Stimulated activated CD8-positive, alpha-beta memory T cell treated with anti-CD3 and anti-CD28 coated beads, Interleukin-2, amount 100 ng/mL, for 48 hours (primary cell): ENCODE measurements at places on chromosomes 3 and 15.

GRCh38 chr3:116030131-116030850 is 407.0 kb downstream of the GAP43 start:
- no peak for DNase-seq

GRCh38 chr3:188524052-188524451 is 370.1 kb downstream of the LPP start:
- no peak for DNase-seq

GRCh38 chr3:23743141-23743784 is 62.5 kb upstream of the UBE2E1 start:
- no peak for DNase-seq

DNA sequence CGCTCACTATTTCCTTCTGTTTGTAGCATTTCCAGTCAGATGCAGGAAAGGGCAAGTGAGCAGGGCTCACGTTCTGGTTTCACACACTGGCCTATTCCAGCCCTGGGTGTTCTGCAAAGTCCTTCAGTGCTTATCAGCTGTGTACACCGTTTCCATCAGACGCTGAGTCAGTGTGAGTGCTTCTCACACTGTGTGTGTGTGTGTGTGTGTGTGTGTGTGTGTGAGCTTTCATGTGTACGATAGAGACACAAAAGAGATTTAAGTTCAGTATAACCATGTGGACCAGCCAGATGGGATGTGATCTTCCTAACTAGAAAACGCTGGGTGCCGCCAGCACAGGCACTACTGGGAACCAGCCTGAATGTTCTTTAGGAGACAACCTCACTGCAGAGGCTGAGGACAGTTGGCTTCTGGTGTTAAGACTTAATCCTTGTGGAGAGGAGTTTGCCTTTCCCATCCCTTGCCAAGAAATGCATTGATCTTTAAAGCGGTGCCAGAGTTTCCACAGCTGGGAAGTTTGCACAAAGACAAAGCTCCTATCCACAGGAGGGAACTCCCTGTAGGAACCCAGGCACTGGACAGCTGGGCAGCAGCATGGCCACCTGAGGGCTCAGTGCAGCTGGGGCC is 3.9 kb upstream of the CHSY1 start:
- DNase-seq, result no peak

DNA sequence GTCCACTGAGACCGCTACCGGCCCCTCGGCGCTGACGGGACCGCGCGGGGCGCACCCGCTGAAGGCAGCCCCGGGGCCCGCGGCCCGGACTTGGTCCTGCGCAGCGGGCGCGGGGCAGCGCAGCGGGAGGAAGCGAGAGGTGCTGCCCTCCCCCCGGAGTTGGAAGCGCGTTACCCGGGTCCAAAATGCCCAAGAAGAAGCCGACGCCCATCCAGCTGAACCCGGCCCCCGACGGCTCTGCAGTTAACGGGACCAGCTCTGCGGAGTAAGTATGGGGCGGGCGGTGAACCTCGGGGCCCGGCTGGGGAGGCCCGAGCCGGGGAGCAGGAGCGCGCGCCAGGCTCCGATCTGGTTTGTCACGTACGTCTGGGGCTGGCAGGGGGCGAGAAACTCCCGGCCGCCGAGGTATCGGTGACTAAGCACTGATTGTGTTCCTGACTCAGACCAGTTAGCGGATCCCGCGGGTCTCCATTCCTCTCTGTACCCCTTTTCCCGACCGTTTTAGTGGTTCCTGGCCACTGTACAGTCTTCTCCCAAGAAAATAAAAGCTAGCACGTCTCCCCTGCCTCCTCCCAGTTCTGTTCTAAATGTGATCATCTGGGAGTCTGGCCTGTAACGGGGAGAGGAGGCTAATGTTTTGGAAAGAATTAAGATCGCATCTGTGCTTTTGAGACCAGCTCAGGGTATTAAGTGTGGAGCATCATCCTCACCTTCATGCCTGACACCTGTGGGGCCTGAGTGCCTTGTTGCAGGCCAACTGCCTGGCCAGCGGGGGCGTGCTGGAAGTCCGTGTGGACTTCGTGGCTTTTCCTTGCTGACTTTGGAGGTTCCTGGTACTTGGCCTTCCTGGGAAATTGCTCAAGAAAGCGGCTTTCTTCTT is 691 bp downstream of the MAP2K1 start:
- DNase-seq, result peak; percentile 76

DNA sequence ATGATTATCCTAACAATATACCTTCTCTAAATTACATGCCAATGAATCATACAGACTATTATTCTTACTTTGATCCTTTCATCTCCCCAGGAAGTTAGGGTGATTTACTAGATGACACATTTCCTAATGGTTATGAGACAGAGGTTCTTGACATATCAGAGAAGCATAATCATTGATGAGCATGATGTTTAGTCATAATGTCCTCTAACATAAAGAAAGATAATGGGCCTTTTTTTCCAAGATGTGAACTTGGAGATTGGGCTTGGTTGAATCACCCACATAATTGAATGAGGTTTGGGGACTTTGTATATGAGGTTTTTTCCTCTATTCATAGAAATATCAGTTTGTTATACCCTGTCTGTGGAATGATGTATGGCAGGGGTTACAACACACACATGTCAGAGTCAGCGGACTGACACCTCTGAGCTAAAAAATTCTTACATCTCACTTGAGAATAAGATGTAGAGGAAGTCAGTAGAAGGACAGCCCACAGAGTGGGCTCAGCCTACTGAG is 69.7 kb upstream of the DCBLD2 start:
- no peak for DNase-seq

DNA sequence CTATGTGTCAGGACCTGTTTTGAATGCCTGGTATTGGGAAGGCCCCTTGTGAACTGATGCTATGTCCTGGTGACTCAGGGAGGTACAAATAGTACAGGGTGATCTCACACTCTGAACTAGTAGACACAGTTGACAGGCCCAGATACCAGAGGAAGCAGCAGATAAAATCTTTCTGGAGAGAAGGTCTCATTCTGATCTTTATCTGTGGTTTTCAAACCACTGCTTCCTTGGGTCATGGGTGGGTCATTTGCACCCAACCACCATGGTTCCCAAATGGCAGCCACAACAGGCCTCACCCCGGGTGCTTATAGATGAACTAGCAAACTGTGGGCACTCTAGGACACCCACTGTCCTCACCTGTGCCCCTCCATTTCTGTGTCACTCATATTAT is 43.4 kb downstream of the PXYLP1 start:
- no peak for DNase-seq

GRCh38 chr3:184031187-184031792 is at the start of gene HTR3D:
Gene HTR3D (plus strand): TSS chr3:184031742. CDS start chr3:184031742, 0 bp downstream.
- no peak for DNase-seq

GRCh38 chr3:156693166-156693565 is 18.8 kb downstream of the TIPARP start:
- DNase-seq, result no peak

DNA sequence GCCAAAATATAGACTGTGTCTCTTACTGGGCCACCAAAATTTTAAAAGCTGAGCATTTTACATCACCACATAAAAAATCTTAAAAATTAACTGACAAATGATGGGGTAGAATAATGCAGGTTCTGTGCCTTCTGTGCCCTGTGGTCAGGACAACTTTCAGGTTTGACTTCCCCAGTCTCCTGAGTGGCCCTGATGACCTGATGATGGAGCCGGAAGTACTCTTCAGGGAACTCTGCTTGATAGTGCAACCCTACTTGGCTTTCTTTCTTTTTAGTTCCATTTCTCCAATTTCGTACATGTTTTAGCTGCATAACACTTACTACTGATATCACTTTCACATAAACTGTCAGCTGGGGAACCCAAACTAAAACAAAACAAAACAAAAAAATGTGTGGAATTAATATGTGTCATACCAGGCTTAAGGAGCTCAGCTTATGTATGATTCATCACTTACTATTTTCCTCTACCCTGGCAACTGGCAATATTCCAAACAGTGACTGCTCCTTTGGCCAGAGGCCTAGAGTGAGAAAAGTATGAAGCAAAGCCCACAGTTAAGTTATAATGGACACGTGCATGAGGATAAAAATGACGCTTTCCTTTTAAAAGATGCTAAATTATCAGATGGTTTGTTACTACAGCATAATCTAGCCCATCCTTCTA is 194.3 kb downstream of the BCHE start:
- DNase-seq, result no peak

DNA sequence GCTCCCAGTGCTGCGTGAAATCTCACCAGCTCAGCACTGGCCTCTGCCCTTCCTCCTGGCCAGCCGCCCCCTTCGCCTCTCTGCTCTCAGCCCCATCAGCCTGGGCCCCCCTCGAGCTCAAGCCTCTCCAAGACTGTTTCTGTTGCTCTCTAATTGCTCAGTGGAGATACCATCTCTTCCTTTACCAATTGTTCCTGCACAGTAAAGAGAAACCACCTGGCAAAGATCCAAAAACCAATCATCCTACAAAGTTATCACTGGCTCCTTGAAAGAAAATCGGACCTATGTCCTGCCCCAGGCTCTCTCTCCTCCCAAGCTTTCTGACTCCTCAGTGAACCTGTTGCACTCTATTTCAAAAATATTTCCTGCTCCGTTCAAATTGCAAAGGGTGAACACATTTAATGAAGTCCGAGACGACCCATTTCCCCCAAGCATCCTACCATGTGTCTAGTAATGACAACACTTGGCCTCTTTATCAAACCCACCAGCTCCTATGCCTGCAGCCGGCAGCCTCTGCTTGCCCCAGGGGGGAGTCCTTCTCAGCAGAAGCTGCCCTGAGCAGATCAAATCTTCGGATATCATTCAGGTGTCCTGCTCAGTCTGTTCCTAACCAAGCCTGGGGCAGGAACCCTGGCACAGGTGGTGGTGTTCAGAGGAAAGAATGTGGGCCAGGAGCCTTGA is 53.7 kb upstream of the FAM174B start:
- DNase-seq, result no peak

DNA sequence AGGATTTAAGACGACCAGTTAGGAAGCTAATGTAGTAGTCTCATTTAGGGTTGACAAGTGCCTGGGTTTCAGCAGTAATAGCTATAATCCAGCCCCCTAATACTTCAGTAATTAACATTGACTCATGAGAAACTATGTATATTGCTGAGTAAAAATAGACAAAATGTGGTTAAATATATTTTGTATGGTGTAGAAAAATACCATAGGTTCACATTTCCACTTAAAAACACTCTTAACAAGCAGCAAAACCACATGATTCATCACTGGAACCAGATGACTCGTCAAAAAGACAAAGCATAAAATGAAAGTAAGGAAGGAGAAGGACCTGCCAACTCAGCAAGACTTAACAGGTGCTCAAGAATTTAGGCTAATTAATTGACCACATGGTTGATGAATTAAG is 288.9 kb downstream of the EFHB start:
- no peak for DNase-seq

DNA sequence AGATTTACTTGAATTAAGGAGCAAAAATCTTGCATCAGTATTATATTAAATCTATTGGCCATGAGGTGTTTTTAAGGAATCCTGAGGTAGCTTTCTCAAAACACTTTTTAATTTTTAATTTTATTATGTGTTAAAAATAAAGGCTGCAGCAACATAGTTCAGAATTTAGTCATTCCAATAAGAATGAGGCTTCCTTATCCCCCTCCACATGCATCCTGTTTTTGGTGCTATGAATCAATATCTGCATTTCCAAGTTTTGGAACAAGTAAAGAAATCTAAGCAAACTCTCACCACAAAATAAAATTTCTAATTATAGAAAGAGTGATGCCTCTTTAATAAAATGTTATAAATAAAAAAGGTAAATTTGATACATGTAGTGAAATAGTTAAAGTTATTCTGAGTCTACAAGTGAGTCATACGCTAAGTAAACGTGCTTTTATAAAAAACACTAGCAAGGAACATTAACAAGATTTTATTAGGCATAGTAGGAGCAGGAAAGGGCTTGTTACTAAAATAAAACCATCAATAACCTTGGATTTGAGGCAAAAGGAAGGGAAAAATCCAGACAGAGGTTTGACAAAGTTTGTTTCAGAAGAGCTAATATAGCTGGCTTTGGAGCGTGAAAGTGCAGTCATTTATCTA is 1218.0 kb downstream of the NSUN3 start:
- DNase-seq, result no peak

- DNase-seq, result no peak
Observed at GRCh38 chr15:44075535-44075934, 119.5 kb downstream of the FRMD5 start.

- DNase-seq, result no peak
Observed at GRCh38 chr3:68973639-68974038, 39.8 kb downstream of the EOGT start.

GRCh38 chr3:113128386-113129015 is 82.9 kb upstream of the BOC start:
- no peak for DNase-seq
